ENCODE measurements at places on chromosomes 5 and 9. TPM values are rescaled to one million over a fixed set of nuclear protein-coding genes. Genes with fewer than 3 reads are reported as not detected.

Gene SV2C
- 0.55 TPM for total RNA-seq

GRCh38 chr5:157917899-157918809, 59.2 kb upstream of the CLINT1 start:
- DNase-seq = peak; percentile 68

Gene TTC33
- 18.0 TPM for total RNA-seq

GRCh38 chr5:169934990-169935389, 45.3 kb downstream of the INSYN2B start:
- no peak for DNase-seq

Gene CYSRT1
- total RNA-seq = 0.33 TPM

DNA sequence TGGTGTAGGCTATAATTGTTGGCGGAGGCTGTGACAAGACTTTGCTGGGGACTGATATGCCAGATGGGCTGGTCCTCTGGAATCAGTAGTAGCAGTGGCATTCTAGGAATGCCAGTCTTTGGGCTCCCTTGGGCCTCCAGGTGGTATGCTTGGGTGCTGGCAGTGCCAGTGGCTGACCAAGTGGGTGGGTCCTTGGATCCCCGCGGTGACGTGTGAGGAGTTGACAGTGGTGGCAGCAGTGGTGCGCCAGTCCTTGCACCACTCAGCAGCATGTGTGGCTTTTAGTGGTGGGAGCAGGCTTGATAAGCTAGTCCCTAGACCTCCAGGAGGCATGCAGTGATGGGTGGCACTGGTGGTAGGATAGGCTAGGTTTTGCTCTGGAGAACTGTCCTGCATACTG, 63.9 kb downstream of the UNC13B start:
- DNase-seq = no peak

GRCh38 chr5:112555691-112556090, 136.6 kb upstream of the EPB41L4A start:
- no peak for DNase-seq

DNA sequence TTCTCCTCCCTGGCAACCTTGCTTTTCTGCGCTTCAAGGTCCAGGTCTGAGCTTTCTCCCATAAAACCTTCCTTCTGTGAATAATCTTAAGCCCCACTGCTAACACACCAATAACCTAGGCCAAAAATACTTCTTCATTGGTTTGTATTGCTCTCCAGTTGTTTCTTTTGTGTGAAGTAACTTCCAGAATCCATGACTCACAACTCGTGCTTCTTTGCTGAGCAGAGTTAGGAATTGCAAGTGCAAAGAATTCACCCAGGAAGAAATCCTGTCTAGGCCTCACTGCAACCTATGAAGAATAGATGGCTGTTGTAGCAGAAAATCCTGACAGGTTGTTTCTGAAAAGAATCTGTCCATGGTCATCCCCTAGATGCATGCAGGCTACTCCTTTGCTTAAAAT, 295.7 kb downstream of the MED10 start:
- DNase-seq = no peak

DNA sequence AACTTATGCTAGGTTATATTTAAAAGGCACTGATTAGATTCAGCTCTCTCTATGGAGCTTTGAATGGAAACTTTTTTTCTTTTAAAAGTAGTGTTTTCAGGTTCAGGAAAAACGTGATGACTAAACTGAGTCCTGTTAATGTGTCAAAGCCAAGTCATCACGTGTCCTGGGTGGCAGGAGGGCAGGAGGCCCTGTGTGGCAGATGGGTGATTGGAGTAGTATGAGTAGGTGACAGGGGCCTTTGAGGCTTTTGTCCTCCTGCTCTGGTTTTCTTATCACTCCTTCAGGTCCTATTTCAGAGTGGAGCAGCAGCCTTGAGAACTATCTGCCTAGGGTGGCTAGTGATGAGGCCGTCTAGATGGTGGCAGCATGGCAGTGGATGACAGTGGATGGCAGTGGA, 17.7 kb upstream of the CARTPT start:
- DNase-seq = no peak

- no peak for DNase-seq
Measured at GRCh38 chr9:16139774-16140173, 586.9 kb downstream of the CCDC171 start.

Gene BHMT
- 0.33 TPM for total RNA-seq

DNA sequence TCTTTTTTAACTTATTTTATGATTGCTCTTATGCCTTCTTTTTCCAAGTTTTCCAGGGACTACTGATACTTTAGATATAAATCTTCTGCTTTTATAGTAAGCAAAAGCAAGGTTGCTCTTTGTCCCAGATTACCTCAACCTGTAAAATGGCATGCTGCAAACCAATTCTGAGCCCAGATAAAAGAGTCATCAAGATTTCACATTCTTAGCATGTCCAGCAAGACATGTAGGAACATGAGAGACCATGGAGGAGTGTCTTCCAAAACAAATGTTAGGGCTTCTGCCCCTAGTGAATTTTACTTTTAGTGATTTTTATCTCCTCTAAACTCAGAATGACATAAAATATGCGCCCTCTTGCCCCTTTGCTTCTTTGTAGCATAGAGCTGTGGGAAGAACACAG, 7.0 kb upstream of the CDC20B start:
- DNase-seq = no peak

- no peak for DNase-seq
Measured at GRCh38 chr5:124868676-124869075, 122.2 kb upstream of the ZNF608 start.

GRCh38 chr5:24788829-24789514, 144.2 kb upstream of the CDH10 start:
- no peak for DNase-seq

DNA sequence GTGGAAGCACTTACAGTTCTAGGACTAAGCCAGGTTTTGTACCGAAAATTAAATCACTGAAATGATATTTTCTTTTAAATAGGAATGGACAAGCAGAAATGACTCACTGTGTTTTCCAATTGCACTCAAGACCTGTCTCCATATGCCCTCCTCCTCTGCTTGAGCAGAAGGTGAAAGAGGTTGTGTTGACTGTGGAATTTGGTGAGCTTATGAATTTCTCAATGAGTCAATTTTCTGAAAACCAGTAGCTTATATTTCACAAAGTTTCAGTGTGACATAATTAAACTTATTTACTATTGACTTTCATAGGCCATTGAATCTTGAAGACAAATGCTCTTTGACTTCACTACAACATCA, 249.9 kb downstream of the NPR3 start:
- no peak for DNase-seq

DNA sequence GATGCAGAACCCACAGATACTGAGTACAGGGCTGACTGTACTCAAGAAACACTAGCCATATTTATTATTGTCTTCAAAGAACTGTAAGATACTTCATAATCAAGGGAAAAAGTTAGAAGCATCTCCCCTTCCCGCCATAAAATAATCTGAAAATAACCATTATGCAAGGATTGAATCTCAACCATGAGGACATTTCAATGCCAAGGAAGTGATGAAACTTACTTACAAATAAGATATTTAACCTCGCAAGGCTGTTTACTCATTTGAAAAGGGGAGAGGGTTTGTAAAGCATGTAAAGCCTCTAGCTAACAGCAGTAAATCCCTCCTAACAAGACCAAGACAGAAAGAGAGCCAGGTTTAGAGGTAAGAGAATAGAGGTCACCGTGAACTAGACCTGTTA, 6.3 kb downstream of the MYO10 start:
- no peak for DNase-seq

DNA sequence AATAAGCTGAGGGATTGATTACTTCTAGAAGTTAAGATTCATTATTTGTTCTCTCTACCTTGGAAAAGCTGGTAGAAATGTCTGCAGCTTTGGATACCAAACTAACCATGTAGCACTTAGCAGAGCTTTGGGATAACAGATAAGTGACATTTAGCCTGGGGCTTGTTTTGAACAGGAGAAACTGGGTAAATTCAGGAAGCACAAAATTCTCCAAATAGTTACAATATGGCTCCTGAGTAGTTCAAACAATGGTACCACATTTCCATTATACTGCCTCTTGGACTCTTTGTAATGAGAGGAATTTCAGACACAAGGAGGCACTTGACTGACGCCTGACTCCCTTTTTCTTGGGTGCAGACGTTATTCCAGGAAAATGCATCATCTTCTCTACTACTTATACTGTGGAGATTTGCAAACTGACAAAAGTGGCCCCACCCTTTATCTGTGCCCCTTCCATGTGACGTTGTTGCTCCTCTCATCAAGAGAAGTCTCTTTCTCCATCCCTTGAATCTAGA, 22.5 kb downstream of the PRUNE2 start:
- no peak for DNase-seq

DNA sequence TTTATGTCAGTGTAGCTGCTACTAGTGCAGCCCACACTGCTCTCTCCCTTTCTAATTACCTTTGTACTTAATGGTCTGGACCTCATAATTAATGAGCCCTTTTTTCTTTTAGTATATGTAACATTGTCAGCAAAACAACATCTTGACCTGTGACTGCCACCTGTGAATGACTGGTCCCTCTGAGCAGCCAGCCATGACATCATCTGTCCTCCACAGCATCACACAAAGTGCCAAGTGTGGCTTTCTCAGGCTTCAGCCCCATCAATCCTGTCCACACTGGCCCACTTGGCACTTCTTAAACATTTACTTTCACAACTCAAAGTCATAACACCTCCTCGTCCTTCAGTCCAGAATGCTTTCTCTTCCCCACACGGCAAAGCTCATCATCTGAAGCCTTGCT, 104.7 kb downstream of the GPR21 start:
- no peak for DNase-seq

- DNase-seq = no peak
Measured at GRCh38 chr5:110903966-110904365, 165.2 kb downstream of the SLC25A46 start.

Gene FOXI1
- not detected for total RNA-seq

DNA sequence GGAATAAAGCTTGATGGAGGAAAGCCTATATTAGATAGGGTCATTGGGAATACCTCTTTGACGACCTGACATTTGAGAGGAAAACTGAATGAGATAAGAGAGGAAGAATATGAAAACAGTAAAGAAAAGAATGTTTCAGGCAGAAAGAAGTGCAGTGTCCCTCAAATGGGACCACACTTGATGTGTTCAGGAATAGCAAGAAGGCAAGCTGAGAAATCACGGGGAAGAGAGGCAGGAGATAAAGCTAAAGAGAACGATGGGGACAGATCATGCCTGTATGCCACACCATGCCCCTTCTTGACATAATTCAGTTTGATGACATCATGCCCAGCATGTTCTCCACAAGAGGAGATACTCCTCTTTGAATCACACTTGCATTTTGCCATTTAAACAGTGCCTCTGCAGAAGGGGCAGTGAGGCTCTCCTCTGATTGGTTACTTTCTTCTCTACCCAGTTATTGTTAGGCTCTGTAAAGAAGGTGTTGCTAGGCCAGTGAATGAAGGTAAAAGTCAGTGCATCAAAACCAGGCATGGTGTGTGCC, 7.6 kb downstream of the AP3S1 start:
- DNase-seq = no peak

DNA sequence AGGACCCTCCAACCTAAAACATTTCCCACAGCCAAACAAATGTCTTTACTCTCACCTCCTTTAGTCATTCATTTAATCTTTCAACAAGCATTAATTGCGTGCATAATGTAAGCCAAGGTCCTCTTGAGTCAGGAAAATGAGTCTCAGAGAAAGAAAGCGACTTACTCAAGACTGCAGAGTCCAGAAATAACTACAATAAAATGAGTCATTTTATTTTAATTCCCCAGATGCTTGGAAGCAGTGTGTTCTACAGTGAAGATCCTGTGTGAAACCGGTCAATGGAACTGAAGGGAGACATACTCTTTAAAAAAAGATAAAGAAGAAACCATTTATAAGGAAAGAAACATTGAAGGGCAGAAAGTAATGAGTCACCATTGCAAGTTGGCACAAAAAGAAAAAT, 513.7 kb downstream of the CDK5RAP2 start:
- DNase-seq = no peak
